Activated CD4-positive, alpha-beta T cell treated with anti-CD3 and anti-CD28 coated beads for 36 hours (primary cell): ENCODE measurements at places on chromosomes 2 and 18.

- DNase-seq = no peak
These were observed 28.3 kb downstream of the TWIST2 start for GRCh38 chr2:238876232-238876630.

- DNase-seq = no peak
These were observed 45.0 kb downstream of the PMS1 start for GRCh38 chr2:189829102-189829833.

DNA sequence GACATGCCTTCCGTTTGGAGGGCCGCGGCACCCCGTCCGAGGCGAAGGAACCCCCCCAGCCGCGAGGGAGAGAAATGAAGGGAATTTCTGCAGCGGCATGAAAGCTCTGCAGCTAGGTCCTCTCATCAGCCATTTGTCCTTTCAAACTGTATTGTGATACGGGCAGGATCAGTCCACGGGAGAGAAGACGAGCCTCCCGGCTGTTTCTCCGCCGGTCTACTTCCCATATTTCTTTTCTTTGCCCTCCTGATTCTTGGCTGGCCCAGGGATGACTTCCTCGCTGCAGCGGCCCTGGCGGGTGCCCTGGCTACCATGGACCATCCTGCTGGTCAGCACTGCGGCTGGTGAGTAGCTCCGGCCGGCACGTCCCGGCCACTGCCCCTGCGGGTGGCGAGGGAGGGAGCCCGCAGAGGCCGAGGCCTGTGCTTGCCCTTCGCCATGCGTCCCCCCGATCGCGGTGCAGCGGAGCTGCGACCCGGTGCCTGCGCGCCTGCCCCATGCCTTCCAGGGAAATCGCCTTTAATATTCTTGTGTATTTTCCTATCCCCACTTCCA lies 1.2 kb downstream of the BMPR2 start:
- DNase-seq = peak; percentile 24

DNA sequence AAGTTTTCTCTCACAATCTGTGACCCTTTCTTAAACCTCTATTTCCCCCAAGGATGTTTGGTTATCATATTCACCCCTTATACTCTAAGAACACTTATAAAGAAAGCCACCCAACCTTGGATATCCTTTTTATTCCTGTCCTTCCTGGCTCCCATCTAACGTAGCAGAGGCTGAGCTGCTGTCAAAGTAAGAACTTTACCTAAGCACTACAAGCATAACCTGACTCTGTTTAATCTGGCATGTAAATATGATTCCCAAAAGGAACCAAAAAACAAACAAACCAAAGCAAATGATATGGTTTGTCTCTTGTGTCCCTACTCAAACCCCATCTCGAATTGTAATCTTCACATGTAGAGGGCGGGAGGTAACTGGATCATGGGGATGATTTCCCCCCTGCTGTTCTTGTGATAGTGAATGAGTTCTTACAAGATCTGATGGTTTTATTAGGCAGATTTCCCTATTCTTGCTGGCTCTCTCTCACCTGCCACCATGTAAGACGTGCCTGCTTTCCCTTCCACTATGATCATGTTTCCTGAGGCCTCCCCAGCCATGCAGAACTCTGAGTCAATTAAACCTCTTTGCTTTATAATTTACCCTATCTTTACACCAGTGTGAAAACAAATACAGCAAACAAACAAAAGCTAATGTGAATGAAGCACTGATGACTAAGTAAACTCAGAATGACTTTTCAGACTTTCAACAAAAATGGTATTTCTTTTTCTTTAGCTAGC lies 72.7 kb upstream of the SPOPL start:
- no peak for DNase-seq

GRCh38 chr18:33010149-33010548 lies 237.3 kb upstream of the KLHL14 start:
- no peak for DNase-seq

DNA sequence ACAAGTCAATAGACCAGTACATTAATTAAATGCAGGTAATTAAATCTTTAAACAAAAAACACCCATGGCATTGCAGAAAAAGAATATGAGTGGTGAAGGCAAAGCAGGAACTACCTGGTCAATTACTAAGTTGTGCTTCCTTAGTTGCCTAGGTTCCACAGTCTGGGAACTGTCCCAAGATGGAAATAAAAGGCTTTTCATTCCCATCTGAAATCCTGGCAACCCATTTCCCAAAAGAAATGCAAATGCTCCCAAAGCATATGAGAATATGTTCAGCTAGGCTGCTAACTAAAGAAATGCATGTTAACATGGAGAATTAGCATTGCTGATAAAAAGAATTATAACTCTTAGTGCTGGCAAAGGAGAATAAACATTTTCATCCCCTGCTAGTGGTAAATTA lies 177.8 kb downstream of the TMEM163 start:
- DNase-seq = no peak

- peak; percentile 50 for DNase-seq
These were observed 138.0 kb downstream of the AKAIN1 start for GRCh38 chr18:5058768-5059695.

DNA sequence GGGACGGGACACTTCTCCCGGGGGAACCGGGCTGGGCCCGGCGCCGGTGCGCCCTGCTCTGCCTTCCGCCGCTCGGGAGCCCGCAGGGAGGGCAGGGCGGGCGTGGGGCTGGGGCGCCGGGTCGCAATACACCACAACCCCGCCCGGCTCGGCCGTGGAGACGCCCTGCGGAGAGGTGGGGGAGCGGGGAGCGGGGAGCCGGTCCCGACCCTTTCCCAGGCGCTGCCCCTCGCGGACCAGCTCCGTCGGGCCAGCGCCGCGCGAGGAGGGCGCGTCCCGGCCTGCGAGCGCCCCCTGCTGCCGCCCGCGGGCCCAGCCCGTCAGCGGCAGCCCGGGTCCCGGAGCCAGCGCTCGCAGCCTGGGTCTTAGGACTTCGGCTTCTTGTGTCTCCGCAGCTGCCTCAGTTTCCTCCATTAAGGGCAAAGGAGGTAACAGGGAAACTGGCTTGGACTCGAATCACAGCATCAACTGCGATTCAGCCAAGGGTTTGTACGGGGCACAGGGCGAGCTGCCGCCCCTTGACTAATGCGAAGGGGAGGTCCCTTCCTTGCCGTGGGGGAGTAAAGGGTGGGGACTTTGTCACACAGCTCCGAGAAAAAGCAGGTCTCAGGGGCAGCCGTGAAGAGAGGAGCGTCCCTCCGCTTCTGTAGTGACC lies 635 bp upstream of the ADRA2B start:
- DNase-seq = peak; percentile 80

- no peak for DNase-seq
These were observed 6.1 kb downstream of the PPP4R1 start for GRCh38 chr18:9608298-9608697.

- DNase-seq = no peak
These were observed 147.5 kb upstream of the SESTD1 start for GRCh38 chr2:179412112-179412511.

GRCh38 chr18:79411614-79412526 lies 16.1 kb downstream of the NFATC1 start:
- peak; percentile 2 for DNase-seq

DNA sequence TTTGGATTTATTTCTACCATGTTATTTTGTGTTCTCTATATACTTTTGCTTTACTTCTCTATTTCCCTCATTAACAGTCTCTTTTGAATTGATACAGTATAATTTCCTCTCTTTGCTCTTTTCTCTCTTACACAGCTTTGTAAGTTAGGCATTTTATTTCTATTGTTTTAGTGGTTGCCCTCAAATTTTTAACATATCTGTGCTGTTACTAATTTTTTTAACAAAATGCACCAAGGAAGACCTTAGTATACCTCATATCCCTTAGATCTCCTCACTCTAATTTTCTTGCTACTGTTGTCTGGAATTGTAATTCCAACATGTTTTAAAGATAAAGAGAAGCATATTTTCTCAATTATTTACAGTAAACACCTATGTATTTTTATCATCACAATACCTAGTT lies 416.8 kb upstream of the SLC14A2 start:
- DNase-seq = no peak

DNA sequence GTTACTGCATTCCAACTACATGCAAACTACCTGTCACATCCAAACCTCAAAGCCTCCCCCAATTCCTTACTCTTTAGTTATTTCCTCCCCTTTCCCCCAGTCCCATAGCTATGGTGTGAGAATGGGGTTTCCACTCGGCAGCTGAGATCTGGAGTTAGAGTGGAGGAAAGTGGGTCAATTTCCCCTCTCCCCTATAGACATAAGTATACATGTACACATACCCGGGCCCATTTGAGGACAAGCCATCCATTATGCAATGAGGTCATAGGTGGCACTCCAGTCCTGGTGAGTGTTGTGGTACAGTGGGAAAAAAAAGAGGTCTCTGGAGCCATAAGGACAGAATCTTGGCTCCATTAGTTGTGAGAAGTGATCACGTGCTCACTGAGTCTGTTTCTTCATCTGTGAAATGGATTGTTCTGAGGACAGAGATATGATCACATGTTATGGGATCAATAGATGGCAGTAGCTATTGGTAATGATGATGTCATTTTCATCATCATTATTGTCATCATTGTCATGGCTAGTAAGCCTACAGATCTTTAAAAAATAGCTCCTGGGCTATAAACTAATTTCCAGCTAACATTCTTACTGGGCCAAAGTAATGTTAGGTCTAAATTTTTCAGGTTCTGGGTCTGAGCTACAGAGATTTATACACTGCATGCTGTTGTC lies 119.0 kb downstream of the BCL2L11 start:
- no peak for DNase-seq

DNA sequence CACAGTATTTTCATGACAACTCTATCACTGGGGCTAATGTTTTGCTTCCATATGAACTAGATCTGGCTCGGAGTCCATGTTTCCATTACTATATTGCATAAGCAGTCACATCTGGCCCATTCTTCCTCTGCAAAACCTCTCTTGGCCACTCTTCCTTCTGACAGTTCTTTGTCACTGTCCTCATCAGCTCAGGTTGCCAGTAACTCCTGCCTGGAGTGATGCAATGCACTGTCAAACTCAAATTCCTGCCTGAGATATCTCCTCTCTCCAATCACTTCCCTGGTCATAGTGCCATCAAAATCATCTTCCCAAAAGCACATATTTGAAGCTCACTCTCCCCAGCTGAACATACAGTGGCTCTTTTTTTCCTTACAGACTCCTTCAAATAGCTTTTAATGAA lies 66.1 kb downstream of the COLEC12 start:
- no peak for DNase-seq

- no peak for DNase-seq
These were observed 158.0 kb upstream of the TWIST2 start for GRCh38 chr2:238689871-238690389.

- DNase-seq = no peak
These were observed 368.8 kb downstream of the MEIS1 start for GRCh38 chr2:66803726-66804125.

DNA sequence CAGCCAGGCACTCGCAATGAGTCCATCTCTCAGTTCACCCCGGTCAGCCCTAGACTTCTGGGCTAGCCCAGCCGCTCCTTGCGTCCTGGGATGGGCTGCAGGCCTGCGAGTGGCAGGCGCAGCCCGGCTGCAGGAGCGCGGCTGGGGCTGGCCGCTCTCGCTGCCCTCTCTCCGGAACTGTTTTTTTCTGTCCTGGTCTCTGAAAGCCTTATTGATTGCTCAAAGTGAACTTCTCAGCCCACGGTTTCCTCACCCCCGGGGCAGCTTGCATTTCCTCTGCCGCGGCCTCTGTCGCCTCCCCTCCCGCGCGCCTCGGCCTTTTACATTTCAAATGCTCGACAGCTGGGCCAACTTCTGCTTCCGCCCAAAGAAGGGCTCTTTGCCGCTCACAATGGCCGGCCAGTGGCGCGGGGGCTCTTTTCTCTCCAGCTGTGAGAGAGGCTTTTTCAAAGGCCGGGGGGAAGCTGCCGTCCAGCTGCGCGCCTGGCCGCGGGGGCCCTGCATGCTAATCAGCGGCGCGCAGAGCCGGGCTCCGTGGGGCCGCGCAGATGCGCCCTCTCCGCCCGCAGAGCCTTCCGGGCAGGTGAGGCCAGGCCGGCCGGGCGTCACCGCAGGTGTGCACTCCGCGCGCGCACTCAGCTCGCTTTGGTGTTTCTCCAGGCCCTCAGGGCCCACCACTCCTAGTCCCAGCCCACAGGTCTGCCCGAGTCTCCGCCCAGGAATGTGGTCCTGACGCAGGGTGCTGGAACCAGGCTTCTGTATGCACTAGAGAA lies 513.8 kb downstream of the RNF144A start:
- DNase-seq = peak; percentile 77
